NCI-H1092 (cell line): ENCODE measurements at places on chromosomes 13 and 19.

DNA sequence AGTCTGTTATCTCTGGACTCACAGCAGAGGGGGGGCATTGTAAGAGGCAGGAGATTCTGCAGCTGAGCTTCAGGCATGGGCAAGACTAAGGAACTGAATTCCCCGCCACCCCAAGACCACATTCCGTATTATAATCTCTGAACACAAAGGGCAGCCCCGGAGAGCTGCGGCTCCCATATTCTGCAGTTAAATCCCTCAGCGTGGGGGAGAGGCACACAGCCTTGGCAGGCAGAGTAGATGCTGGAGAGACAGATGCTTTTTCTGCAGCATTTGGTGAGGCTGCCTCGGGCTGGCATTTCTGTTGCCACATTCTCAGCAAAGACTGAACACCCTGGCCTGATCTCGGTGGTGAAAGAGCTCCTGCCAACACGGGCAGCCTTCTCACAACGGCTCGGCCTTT lies 12.9 kb downstream of the CHAF1A start:
- DNase-seq, result no peak

DNA sequence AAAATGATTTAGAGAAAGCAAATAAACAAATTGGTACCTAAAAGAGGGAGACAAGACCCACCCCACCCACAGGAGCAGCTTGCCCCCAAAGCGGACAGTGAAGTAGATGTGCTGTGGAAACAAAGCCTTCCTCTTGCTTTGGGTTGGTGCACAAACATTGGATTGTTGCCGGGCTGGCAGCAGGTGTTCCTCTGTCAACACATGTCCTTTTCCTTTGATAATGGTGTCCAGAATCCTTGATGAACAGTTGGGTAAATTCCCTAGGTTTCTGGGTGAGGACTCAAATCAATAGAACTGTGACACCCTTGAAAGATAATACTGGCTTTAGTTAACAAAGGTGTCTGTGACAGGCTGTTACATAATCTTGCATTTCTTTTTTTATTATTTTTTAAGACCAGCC lies 311.8 kb downstream of the SPRY2 start:
- DNase-seq, result peak; percentile 84

DNA sequence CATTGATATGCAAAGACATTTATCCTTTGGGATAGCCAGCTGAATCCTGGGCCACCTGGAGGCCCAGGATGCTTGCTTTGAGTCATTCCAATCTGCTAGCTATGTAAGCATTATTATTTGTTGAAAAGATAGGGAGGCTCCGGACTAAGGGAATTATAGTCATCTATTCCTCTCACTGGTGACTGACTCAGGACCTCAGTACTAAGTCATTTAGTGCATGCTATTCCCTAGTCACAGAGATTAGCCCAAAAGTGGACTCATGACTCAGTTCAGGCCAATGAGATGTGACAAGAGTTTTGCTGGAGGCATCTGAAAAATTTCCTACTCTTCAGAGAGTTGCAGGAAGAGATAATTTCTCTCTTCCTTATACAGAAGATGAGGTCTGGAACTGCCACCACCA lies 67.9 kb upstream of the ITM2B start:
- no peak for DNase-seq

DNA sequence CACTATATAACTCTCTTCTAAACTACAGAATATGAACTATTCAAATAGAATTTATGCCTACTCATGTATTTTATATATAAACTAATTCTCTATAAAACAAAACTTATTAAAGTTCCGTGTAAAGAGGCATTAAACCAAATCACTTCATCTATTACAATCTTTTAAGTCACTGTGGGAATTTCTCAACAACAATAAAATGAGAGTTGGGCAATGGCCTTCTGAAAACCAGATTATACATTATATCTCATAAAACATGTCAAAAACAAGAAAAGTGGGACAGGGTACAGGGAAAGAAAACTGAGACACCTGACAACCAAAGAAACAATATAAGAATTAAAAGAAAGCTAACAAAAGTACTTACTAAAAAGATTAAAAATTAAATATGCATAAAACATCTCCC lies 145.2 kb downstream of the DIAPH3 start:
- no peak for DNase-seq

- no peak for DNase-seq
Measured at GRCh38 chr19:50349277-50350057, 16.0 kb downstream of the NAPSA start.

DNA sequence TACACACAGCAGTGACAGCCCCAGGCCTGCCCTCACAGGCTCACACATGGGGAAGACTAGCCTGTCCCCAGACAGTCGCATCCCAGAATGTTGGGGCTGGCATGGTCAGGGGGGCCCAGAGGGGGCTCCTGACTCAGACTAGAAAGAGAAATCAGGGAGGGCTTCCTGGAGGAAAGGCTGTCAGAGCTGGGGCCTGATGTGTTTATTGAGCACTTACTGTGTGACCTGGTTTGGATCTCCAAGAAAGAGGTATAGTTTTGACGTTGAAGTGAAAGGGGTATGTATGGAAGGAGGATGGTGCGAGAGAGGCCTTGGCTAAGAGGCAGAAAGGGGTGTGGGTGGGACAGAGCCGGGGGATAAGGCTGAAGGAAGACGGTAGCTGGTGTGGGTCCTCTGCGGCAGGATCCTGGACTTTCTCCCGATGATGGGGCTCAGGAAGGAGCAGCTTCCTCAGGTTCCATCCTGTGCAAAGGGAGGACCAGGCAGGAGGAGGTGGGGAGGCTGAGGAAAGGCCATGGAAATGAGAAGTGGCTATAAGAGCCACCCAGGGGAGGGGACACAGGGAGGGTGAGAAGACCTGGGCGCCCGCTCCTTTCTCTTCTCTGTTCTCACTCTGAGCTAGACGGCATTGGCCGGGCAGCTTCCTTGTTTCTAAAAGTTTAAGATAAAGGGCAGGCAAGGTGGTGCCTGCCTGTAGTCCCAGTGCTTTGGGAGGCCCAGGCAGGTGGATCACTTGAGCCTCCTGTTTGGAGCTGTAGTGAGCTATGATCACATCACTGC lies 16.1 kb upstream of the BCL3 start:
- no peak for DNase-seq

DNA sequence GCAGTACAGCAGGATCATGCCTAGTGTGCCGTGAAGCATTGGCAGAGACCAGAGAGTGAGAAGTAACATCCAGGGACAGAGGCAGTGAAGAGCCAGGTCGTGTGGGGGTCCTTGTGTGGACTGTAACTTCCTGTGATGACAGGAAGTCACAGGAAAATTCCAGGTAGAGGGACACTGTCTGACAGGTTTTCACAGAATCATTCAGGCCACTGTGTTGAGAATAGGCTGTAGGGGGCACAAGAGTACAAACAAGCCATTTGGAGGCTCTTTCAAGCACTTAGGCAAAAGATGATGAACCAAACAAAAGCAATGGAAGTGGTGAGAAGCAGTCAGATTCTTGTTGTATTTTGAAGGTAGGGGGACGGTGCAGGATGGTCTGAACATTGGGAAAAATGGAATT lies 46.4 kb downstream of the N4BP2L1 start:
- no peak for DNase-seq

GRCh38 chr13:71869274-71869673 lies 2.3 kb upstream of the DACH1 start:
- no peak for DNase-seq

DNA sequence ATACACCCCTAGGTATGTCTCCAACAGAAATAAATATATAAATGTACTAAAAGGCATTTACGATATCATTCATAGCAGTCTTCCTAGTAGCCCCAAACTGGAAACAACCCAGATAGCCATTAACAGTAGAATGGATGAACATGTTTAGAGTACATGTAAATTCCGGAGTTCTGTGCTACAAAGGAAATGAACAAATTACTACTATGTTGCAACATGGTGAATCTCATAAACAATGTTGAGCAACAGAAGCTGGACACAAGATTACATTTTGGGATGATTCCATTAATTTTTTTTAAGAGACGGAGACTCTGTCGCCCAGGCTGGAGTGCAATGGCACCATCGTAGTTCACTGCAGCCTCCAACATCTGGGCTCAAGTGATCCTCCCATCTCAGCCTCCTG lies 5.9 kb upstream of the SLC7A10 start:
- DNase-seq, result no peak

DNA sequence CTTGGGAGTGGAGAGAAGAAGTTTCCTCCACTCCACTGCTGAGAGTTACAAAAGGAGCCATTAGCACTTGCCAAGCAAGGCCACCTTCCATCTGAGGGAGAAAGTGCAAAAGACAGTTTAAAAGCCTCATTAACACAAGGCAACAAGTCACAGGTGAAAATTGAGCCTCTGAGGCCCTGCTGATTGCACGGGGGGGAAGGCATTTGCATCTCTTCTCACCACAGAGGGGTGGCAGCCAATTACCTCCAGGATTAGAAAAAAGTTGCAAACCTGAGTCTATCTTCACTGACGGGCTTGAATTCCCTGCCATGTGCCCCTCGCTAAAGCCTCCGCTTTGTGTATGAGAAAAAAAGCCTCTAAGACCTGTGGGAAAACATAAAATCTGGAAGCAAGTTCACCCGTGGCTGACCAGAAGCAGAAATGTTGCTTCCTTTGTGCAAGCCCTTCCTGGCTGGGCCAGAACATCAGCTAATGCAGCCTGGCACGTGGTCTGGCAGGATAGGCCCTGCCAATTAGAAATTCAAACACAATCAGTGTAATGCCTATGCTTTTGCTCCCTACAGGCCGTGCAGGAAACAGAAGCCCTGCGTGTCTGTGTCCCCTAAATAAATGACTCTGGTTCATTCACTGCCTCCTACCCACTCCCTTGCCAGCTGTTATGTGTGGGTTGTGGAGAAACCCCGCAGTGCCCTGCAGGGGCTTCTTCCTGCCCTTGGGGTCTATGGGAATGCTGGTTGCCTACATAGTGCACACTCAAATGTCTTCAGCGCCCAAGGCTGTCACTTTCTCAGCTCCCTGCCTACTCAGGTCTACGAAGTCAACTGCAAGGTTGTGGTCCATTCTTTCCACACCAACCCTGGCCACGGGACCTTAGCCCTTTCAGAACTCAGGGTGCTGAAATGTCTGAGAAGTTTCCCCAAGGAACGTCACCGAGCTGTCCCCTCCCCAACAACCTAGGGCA lies 150.2 kb downstream of the UQCRFS1 start:
- DNase-seq, result no peak

DNA sequence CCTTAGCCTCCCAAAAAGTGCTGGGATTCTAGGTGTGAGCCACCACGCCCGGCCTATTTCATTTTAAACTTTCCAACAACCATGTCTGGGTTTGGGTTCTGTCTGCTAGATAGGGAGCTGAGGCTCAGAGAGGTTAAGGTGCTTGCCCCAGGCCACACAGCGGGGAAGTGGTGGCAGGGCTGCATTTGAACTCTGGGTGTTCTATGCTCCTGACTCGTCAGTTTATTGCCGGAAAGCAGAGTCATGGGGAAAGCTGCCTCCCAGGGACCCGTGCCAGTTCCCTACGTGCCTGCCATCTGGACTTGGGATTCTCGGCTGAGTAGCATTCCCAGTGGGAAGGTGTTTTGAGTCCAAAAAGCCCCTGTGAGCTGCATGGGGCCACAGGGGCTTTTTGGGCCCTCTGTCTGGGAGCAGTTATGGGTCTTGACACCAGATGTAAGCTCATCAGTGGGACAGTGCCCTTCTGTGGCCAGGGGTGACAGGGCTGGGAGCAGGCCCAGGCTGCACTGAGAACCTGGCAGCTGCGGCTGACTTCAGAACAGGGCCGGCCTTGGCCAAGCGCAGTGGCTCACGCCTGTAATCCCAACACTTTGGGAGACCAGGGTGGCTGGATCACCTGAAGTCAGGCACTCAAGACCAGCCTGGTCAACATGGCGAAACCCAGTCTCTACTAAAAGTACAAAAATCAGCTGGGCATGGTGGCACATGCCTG lies 10.9 kb downstream of the RFX1 start:
- no peak for DNase-seq

- no peak for DNase-seq
Measured at GRCh38 chr13:100668408-100668807, 6.2 kb downstream of the TMTC4 start.

- no peak for DNase-seq
Measured at GRCh38 chr19:11306337-11306736, 10.4 kb downstream of the TSPAN16 start.

GRCh38 chr13:72384879-72385278 lies 342.6 kb downstream of the MZT1 start:
- no peak for DNase-seq

- no peak for DNase-seq
Measured at GRCh38 chr13:82636119-82636518, 1246.2 kb downstream of the SLITRK1 start.

GRCh38 chr13:76440568-76440967 lies 445.6 kb downstream of the KCTD12 start:
- DNase-seq, result no peak

GRCh38 chr13:88472316-88472715 lies 801.1 kb downstream of the SLITRK5 start:
- DNase-seq, result no peak

DNA sequence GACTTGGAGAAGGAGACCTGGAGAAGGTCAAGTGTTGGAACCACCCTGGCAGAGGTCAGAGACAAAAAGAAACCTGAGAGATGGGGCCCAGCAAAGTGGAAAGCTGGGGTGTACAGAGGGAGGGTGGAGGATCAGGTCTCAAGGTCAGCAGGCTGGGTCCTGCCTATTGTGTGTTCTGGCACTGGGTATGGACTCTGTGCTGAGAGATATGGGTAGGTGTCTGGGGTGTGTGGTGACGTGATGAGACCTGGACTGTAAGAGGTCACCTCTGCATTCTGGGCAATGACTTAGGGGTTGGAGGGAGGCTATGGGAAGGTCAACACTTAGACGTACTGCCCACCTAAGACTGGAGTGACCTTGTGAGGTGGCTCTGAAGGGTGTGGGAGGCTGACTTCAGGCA lies 88.1 kb downstream of the SCGB2B2 start:
- no peak for DNase-seq

DNA sequence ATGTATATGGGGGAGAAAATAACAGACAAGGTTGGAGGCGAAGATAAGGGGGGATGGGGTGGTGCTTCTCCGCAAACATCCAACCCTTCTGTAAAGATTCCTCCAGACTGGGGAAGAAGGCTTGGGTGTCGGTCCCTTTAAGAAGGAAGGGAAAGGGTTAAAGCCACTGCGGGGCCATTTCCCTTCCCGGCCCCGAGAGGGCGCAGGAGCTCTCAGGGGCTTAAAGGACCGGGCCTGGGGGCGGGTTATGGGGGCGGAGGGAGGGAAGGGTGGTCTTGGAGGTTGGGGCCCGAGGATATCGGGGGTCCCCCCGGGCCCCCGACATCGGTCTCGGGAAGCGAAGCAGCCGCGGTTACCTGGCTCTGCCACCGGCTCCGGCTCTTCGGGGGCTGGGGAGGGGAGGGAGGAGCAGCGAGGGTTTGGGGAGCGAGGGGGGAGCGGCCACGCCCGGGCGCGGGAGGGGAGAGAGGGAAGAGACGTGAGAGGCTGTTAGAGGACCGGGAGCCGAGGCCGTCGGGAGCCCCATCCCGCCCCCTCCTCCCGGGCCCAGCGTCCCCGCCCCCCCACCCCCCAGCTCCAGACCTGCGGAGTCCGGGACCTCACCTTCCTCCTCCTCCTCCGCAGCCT lies 2.8 kb downstream of the TNNT1 start:
- DNase-seq, result no peak

DNA sequence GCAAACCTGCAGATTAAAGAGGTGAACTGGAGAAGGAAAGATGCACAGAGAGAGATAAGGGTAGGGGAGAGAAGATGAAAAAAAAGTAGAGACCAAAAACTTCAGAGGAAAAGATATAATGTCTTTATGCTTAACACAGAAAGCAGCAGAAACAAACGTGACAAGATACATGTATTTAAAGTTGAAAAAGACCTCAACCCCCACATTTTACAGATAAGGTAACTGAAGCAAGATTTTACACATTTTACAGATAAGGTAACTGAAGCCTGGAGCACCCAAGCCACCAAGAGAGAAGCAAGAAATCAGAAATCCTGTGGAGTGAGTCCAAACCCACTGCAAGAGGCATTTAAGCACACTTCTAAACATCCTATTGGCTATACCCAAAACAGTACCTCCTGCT lies 185.3 kb downstream of the TBC1D4 start:
- DNase-seq, result no peak
